ENCODE measurements at places on chromosomes 4 and X.

GRCh38 chr4:94757192-94758140, at the start of gene BMPR1B:
Gene BMPR1B, plus strand, starts transcription at chr4:94757955. Its CDS starts 346,470 bp downstream, at chr4:95104425.
- DNase-seq = no peak

- DNase-seq = no peak
Measured at GRCh38 chrX:103585411-103586313, at the start of gene TCEAL4. Gene TCEAL4, plus strand, starts transcription at chrX:103585515. Its CDS starts 1,161 bp downstream, at chrX:103586676.

DNA sequence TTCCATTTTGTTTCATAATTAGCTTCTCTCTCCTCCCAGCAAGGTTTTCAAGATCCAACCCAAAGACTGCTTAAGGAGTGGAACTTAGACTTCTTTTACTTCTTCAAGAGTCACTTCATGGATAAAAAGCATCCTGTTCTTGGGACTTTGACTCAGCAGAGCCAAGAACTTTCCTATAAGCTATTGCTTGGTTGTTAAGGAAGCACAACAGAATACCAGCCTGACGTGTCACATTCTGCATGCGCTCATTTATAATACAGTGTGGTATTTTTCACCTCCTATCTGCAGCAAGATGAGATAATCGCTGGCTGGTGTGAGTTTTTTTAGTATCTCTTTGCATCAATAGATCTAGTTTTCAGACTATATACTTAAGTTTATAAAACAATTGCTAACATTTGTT, 152.1 kb downstream of the PALLD start:
- no peak for DNase-seq

DNA sequence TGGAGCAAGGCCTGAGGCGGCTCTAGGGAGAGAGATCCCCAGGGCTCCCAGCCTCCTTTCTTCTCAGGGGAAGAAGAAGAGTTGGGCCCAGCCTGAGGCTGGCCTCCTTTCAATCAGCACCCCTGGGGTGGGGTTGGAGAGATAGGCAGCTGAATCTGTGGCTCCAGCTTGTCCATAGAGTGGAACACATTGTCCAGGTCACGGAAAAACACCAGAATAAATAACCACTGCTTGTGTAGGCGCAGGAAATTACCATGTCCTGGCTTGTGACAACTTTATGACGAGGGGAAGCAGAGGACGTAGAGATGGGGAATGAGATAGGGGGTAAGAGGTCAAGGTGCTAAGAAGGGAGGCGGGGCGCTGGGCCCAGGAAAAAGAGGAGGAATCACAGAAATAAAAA, 80.8 kb upstream of the EFNB1 start:
- no peak for DNase-seq

GRCh38 chr4:2834001-2834921, 9.4 kb upstream of the ADD1 start:
- no peak for DNase-seq

- no peak for DNase-seq
Measured at GRCh38 chr4:7066493-7066892, 1.4 kb downstream of the GRPEL1 start.

- no peak for DNase-seq
Measured at GRCh38 chr4:150482581-150482980, 99.4 kb upstream of the MAB21L2 start.

GRCh38 chrX:96692890-96693289, 8.2 kb downstream of the DIAPH2 start:
- DNase-seq = no peak

- no peak for DNase-seq
Measured at GRCh38 chr4:113052379-113052951, 3.0 kb downstream of the ANK2 start.

DNA sequence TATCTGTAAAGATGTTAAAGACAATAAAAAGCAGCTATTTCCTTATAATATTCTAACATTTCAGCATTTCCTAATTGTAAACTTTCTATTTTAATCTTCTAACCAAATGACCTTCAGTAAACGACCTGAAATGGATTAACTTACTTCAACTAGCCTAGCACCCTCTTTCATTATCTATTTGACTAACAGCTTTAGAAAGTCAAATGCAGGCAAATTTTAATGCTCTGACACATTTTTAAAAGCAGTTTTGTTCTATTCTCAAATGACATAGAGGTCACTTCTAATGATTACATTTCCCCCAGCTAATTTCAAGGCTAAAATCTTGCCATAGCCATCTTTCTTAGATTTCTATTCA, 41.9 kb downstream of the SLC7A11 start:
- no peak for DNase-seq

DNA sequence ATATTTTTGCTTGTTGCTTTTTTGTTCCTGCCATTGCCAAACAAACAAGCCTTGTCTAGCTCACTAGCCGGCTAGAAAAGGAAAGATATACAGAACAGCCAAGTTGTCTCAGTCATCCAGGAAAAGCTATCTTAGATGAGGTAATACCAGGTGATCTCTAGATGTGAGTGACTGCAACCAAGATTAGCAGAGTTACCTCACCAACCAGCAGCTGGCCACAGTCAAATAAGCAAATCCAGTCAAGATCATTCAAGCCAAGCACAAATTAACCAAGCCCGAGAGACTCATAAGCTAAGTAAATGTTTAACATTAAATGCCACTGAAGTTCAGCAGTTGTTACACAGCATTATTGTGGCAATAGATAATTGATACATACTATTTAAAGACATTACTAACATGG, 108.6 kb downstream of the CENPC start:
- DNase-seq = no peak

GRCh38 chr4:1406981-1407656, 877 bp upstream of the NKX1-1 start:
- no peak for DNase-seq

DNA sequence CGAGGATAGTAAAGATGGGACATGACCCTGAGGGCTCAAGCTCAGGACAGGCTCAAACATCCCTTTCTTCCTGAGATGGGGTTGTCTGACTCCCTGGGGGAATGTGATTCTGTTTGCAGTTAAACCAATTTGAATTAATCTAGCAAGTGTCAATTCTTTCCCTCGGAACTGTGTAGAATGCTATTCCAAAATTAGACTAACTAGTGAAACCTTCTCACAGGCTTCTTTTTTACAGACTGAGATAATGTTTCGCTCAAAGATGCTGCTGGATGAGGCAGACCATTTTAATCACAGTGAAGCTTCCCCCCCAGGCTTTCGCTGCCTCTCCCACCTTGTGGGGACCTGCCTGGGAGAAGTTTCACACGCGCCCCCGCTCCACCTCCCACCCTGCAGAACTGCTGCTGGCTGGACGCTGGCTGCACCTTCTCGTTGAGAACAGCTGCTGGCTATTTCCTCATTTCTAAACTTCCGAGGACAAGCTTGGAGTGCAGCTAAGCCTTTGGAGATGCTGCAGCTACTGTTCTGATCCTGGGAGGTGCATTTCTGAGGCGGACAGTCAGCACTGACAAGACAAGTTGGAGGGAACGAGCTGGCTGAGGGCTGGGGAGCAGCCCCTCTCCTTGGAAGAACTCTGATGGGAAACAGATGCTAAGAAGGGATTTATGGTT, 297.8 kb downstream of the RAPGEF2 start:
- no peak for DNase-seq

DNA sequence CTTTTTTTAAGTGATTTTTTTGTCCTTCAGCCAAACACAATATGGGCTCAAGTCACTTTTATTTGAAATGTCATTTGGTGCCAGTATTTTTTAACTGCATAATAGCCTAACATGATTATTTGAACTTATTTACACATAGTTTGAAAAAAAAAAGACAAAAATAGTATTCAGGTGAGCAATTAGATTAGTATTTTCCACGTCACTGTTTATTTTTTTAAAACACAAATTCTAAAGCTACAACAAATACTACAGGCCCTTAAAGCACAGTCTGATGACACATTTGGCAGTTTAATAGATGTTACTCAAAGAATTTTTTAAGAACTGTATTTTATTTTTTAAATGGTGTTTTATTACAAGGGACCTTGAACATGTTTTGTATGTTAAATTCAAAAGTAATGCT, 62.1 kb downstream of the EDNRA start:
- DNase-seq = no peak

- DNase-seq = no peak
Measured at GRCh38 chr4:31467781-31468180, 747.6 kb downstream of the PCDH7 start.

All from stimulated activated CD4-positive, alpha-beta T cell treated with anti-CD3 and anti-CD28 coated beads, Interleukin-15, amount 100 ng/mL, for 48 hours (primary cell).